ENCODE measurements at places on chromosomes 3 and 15.

GRCh38 chr15:90119367-90119766, 17.1 kb upstream of the IDH2 start:
- DNase-seq, result no peak

GRCh38 chr15:54159012-54159411, 180.8 kb downstream of the UNC13C start:
- no peak for DNase-seq

GRCh38 chr3:76976996-76977395, 62.9 kb upstream of the ROBO2 start:
- DNase-seq, result no peak

DNA sequence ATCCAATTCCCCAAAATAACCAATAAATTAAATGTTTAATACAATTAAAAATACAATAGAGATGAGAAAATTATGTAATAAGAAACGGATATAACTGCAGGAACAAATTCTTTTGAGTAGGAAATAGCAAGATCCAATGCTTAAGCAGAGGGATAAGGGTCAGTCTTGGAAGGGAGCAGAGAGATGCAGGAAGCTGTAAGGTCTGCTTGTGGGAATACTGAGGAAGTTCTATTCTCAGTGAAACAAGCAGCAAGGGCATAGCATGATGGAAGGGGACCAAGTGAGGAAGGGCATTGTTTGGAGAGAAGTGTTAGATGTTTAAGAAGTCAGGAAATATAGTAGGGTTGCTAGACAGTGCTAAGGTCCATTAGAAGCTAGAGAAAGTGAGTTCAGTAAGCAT, 409.0 kb downstream of the TBC1D5 start:
- DNase-seq, result no peak

GRCh38 chr15:57921371-57921770, 144.1 kb downstream of the ALDH1A2 start:
- no peak for DNase-seq

DNA sequence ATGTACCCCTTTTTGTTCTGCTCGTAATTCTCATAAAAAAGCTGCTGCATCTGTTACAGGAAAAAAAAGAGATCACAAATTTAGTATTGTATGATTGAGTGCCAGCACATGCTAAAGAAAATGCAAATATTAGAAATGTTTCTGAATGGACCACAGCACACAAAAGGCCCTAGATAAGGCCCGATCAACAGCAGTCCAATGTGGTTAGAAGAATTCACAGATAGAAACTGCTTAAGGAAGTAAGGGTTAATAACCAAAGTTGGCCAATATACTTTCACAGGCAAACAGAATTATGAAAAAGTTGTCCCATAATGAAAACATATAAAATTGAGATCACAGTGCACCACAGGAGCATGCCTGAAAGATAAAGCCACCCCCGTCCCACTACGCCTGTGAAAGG, 72.9 kb downstream of the CHSY1 start:
- DNase-seq, result no peak

DNA sequence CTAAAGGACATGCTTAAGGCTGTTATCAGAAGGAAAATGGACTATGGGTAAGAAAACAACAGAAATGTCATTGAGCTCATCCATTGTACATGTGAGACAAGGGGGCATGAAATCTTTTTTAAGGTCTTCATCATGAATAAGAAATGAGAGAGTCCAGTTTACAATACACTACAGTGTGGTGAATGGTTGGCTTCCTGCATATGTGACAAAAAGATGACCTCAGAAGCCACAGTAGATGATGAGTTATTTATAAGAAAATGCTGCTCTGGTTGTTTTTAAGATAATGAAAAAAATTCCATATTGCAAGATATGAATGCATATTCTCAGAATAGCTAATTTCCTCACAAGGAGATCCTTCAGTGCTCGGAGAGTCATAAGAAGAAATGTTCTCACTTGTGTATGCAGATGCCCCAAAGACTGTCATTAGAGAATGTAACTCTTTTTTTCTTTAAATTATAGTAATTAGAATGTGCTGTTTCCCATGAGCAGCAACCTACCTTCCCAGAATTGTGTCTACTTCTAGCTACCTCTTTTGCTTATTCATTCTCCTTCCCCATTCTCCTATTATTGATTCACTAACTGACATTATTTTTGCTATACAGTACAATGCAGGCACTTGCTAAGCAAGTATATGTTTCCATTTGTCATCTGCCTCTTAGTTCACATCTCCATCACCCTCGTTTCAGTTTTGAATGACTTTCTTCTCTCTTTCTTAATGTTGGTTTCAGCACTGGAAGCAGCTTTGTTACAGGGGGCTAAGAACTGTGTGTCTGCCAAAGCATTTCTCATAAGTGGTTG, 152.0 kb upstream of the PEX5L start:
- no peak for DNase-seq

DNA sequence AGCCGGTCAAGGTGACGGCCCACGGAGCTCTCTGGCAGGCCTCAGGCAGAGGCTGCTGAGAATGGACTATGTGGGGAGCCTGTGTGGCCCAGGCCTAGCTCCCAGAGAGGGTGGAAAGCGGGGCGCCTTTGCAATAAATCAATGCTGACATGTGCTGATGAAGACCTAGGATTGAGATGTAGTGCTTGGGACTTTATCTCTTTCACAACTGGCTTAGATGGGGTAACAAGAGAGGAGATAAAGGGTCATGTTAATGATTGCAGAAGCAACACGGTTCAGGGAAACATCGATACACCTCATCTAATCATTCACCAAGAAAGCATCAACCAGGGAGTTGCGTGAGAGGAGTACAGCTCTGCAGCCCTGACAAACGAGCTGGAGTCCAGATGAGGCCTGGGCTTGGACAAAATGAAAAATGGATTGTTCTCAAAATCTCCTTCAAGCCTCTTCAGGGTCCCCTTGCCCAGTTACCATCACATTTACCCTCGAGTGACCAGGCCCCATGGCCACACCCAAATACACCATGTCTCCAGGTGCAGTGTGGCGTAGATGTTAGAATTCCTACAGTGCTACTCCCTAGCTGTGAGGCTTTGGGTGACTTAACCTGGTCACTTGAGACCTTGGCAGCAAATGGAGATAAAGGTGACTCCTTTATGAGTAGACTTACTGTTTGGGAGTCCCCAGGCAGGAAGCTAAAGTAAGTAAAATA, 146.4 kb upstream of the LIPC start:
- no peak for DNase-seq

DNA sequence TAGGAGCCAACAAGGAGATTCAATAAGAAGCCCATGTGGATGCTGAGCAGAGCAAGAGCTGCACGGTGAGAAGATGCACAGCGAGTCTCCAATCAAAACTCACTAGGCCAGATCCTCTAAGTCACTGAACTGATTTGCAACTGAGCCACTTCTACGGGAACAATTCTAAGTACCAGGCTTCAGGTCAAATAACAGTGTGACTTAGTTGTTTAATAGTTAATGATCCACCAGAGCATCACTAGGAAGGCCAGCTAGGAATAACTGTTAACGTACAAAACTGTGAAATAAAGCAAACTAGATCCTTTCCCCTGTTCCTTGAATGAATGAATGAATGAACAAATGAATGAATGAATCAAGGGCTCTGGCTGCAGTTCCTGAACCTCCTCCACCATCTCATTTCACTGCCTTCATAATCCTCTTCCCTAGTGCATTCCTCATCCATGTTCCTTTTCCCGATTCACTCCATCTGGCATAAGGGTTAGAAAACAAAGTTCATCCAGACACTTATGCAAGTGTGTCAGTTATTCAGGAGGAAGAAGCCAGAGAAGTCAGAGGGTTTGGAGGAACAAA, 59.7 kb downstream of the ATP8B4 start:
- no peak for DNase-seq

- no peak for DNase-seq
These were observed 23.5 kb downstream of the COLQ start for GRCh38 chr3:15497964-15498363.

DNA sequence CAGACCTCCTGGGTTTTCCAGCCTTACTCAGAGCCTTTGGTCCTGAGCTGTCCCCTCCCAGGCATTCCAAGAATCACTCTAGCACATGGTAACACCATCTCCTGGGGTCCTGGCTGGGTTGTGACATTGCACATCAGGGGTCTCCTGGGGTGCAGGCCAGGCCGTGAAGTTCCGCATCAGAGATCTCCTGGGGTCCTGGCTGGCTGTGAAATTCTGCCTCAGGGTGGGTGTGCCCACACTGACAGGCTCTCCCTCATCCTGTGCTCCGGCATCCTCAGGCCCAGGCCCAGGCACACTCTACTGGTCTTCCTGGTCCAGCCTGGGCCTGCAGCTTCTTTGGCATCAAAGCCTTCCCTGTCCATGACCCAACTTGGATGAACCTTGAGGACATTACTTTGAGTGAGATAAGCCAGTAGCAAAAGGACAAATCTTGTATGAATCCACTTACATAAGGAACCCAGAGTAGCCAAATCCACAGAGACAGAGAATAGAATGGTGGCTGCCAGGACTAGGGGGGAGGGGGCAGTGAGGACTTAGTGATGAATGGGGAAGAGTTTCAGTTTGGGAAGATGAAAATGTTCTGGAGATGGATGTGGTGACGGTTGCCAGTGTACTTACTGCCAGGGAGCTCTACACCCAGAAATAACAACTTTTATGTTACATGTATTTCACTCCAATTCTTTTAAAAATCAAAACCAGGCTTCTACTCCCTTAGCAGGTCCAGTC, 49.1 kb upstream of the KLF13 start:
- no peak for DNase-seq

DNA sequence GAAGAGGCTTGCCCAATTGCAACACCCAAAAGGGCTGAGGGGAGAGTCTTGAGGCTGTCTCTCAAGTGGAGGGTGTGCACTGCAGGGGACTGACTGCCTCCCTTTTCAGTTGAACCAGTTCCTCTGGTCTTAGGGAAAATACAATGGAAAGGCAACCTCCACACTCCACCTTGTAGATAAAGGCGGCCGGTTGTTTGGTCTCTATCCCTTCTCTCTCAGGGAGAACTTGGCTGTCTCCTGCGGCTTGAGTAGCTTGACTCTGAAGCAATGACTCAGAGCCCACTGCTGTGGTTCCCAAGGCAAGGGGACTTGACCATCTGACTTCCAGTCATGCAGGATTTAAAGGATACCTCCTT, 143.2 kb upstream of the UMPS start:
- no peak for DNase-seq

DNA sequence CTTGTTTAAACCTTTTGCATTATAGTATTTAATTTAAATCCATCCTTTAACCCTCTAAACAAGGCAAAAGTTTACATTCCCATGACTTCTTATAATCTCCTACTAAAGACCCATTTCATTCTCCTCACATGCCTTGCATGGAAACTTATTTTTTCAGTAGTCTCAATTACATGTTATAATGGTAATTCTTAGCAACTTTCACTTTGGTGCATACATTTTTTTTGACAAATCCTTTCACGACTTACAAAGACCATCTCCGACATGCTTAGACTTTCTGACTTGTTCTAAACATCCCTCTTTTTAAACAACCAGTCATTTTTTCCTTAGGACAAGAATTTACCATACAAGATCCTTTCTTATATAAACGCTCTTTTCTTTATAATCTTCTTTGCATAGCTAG, 615.4 kb upstream of the GBE1 start:
- DNase-seq, result no peak

DNA sequence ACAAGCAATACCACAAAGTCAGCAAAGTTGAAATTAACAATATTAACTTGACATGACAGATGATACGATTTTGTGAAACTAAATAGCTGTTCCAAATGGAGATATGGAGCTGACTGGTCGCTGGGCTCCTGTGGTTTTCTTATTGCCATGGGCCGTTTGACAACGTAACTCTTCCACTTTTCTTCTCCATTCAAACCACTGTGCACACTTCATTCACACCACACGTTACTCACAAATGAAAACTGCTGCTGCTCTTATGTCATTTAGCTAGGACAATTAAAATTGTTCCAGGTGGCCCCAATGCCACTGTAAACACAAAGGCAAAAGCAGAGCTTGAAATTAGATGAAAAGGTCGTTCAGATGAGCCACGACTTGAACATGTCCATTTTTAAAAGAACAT, 94.0 kb upstream of the VGLL4 start:
- no peak for DNase-seq
